ENCODE measurements at places on chromosomes 12 and 14.

GRCh38 chr14:83559721-83560120 lies 1970.2 kb upstream of the FLRT2 start:
- DNase-seq, result no peak

- DNase-seq, result no peak
These were observed 160.2 kb downstream of the DAD1 start for GRCh38 chr14:22428700-22429291.

DNA sequence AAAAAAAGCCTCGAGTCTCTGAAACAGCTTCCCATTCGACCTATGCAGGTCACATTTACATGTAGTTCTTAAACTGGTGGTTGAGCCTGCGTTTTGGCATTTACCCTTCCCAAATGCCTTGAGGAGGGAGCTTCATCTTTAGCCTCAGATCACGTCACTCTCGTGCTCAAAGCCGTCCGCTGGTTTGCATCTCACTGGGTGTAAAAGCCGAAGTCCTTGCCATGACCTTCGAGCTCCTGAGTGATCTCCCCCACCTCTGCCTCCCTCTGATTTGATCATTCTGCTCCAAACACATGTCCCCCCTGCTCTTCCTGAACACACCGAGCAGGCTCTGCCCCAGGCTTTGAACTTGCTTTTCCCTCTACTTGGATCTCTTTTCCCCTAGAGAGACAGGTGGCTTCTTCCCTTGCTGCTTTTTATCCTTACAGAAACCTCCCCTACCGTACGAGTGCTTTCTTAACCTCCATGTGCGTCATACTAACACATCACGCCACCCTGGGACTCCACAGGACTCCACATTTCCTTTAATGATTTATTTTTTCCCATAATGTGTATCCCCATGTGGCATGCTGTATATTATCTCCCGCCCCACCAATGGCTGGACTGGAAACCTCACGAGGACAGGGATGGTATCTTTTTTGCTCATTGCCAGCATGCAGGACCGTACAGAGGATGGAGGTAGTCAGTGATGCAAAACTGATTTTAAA lies 610.7 kb downstream of the VRK1 start:
- no peak for DNase-seq

DNA sequence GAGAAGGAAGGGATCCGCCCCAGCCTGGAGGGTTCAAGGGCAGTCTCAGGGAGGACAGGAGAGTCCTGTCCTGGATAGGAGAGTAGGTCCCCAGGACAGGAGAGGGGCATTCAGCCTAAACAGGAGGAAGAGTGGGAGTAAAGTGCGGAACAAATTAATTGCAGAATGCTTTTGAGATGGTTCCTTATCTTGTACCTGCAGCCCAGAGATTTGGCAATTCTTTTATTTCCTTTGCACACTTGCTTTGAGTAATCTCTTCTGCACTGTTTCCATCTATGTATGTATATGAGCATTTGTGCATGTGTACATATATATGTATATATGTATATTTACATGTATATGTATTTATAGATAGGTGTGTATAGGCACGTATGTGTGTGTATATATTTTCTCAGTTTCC lies 22.7 kb downstream of the PLEK2 start:
- no peak for DNase-seq

DNA sequence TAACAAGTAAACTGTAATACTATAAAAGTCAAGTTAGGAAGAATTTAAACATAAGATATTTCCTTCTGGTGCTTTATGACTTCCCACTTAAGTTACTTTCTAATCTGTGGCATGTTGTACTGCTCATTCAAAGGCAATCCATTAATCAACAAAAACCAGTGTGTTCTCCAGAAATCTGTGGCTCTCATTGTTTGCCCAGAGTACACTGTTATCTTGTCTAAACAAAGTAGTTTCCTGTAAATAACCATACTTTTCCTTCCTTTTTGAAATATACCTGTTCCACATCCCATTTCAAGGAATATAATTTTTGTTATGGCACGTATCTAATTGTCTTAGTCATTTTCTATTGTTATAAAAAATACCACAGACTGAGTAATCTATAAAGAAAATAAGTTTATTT lies 184.1 kb downstream of the CCER1 start:
- no peak for DNase-seq

DNA sequence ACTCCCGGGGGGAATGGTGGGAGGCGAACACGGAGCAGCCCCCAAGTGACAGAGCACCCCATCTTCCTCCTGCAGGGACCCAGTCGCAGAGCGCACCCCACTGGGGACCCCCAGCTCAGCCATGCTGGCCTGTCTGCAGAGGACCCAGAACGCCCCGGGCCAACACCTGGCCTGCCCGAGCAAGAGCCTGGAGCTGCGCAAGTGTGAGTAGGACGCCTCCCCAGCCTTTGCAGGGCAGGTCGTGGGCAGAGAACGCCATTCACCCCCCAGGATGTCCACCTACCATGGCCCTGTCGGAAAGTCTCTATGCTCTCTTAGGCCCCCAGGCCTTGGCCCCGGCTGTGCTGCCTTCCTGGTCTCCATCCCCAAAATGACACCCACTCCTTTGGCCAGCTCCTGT lies 30.4 kb downstream of the FAM222A start:
- DNase-seq, result no peak

DNA sequence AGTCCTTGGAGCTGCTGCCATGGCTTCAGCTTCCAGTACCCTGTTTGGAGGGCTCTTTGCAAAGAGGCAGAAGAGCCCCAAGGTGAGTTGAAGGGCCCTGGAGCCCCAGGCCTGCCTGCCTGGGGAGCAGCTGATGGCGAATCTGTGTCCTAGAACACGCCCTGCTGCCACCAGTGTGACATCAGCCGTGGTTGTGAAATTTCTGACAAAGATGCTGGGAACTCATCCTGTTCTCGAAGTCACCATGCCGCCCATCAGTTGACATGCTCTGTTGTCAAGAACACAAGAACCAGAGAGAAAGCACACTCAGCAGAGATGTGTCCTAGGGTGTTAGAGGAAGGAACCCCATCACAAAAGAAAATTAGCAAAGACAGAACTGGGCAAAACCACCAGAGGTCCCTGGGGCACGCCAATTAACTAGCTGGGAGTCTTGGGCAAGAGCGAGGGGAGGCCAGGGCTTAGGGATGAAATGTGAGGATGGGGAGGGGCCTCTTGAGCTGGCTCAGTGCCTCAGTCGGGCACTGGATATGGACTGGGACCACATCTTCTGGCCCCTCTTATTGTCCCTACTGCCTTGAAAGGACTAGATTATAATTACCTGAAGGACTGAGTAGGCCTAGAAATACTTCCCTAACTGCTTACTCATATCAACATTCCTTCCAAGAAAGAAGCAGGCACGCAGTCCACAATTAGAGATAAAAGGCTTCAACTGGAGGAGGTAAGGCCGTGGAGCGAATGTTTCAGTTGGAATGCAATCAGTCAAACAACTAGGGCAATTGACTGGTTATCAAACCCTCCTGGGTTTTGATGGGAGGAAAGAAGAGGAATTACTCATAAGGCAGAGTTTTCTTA lies 163.1 kb downstream of the CACNA1C start:
- no peak for DNase-seq

DNA sequence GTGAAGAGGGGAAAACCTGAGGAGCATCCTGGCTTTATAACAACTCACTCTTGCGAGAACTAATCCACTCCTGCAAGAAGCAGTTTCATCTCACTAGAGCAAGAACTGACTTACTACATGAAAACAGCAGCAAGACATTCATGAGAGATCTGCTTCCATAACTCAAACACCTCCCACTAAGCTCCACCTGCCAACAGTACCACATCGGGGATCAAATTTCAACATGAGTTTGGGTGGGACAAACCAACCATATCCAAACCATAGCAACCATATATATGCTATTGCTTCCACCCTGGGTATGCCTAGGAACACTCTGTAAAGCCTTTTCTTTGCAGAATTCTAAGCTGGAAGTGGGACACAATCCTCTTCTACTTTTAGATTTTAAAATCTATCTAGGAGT lies 13.9 kb upstream of the AVPR1A start:
- DNase-seq, result no peak

GRCh38 chr12:22353615-22354325 lies 19.3 kb upstream of the ST8SIA1 start:
- DNase-seq, result no peak

DNA sequence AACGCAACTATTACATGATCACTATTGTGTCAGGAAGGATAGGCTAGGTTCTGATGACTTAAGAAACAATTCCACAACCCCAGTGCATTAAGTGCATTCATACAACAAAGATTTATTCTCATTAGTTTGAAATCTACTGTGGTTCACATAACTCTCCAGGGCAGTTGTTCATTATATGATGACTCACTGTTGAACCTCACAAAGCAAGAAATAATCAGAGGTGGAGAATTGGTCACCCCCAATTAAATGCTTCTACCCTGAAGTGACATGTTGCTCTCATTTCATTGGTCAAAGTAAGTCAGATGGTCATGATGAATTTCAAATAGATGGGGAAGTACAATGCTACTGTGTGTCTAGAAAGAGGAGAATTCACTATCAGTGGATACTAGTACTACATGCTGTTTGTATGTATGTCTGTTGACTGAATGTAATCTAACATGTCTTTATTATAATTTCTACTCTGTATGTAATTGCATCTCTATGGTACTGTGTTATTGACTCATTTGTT lies 6.1 kb upstream of the HELB start:
- no peak for DNase-seq

- DNase-seq, result no peak
These were observed 59.9 kb downstream of the MGST1 start for GRCh38 chr12:16407346-16407745.

DNA sequence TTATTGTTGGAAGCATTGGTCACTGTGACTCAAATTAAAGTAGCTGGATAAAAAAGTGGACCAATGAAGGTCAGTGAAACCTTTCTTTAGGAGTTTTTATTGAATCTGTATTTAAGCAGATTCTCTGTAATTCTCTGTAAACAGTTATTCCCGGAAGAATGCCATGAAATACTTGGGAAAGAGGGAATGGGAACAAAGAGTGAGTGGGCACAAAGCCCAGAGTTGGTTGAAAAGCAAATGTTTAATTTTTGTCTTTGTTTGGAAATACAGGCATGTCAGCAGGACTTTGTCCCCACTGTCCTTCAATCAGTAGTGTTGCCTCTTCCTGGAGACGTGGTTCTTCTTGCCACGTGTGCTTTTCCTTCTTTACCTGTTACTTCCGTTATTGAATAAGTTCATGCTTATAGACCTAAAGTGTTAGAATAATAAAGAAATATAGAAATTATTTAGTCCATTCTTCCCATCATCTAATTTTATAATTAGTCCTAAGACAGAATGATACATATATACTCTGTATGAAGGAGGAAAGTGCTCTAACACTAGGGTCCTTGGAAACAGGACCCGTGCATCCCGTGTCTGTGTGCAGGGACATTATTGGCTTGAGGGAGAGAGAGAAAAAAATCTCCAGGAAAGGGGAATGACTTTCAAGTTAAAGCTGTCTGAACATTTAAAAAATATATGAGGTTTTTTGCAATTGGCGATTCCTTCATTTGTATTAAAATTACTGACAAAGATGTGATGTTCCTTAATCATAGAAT lies 2.0 kb upstream of the ANG start:
- DNase-seq, result no peak

DNA sequence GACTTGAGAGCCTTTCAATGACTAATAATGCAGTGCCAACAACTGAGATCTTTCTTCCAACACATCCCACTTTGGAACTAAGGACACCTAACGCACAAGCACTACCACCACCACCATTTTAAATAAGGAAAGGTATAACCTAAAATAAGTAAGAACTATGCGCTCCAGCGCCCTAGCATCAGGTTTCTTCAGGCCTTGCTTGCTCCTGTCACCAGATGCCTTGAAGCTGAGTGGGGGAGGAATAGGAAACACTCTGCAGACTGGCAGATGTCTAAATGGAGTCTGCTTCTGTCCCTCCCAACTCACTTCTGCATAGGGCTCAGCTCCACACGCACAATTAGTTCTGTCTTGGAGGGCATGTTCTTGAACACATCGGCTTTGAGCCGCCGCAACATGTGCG lies 15.1 kb downstream of the CHD4 start:
- DNase-seq, result no peak

- DNase-seq, result no peak
These were observed 62.8 kb downstream of the SMOC1 start for GRCh38 chr14:69941768-69942742.

DNA sequence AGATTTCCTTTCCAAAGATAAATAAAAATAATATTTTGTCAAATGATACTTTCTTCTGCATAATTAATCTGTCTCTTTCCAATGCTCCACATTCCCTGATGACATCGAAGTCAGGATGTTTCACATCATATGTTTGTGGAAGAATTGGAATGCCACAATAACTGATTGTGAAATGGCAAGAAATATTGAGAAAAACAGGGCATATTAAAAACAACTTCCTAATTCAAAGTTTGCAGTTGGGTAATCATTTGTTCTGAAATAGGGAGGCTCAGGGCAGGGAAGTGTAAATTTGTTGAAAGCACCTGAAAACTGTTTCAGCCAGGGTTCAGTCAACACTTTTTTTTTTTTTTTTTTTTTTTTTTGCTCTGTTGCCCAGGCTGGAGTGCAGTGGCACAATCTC lies 50.7 kb downstream of the BCAT1 start:
- no peak for DNase-seq

DNA sequence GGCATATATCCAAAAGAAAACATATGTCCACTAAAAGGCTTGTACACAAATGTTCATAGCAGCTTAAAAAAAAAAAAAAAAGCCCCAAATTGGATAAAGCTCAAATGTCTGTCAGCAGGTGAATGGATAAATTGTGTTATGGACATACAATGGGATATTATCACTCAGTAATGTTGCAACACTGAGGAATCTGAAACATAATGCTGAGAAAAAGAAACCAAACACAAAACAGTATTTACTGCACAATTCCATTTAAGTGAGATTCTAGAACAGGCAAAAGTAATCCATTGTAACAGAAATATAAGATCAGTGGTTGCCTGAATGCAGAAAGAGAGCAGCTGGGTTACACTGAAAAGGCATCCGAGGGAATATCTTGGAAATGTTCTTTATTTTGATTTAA lies 117.9 kb downstream of the SLC15A5 start:
- no peak for DNase-seq

GRCh38 chr12:27191531-27191930 lies 52.6 kb upstream of the STK38L start:
- no peak for DNase-seq

DNA sequence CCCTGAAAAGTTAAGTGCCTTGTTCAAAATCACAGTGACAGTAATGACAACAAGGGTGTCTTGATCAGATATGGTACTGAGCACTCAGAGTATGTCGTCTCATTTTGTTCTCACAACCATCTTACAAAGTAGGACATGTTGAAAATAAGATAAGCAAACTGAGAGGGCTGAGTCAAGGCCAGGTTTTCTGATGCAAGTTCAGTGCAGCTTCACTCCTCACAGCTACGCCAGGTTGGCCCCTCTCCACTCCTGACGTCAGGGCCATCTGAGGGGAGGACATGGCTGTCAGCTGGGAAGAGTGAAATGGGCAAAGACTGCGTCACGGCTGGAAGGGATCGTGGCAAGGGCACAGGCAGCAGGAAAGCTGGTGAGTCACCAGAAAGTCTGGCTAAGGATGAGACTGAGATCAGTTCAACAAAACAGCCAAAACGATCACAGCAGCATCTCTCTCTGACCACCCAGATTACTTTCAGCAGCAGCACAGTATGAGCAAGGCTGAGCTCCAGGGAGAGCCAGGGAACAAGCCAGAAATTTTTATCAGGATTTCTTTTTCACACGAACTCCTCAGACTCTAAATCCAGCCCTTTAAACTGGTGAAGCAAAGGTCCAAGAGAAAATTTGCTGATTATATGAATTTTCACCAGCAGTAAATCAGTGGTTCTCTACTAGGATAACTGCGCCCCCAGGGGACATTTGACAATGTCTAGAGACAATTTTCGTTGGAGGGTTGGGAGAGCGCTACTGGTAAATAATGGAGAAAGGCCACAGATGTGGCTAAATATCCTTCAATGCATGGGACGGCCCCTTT lies 297.9 kb upstream of the AMIGO2 start:
- DNase-seq, result no peak

Measured in CD4-positive, alpha-beta T cell treated with Interleukin-10 for 1 hour (primary cell).